ENCODE measurements at places on chromosomes 3 and 15. TPM values are rescaled to one million over a fixed set of nuclear protein-coding genes. Genes with fewer than 3 reads are reported as not detected.

DNA sequence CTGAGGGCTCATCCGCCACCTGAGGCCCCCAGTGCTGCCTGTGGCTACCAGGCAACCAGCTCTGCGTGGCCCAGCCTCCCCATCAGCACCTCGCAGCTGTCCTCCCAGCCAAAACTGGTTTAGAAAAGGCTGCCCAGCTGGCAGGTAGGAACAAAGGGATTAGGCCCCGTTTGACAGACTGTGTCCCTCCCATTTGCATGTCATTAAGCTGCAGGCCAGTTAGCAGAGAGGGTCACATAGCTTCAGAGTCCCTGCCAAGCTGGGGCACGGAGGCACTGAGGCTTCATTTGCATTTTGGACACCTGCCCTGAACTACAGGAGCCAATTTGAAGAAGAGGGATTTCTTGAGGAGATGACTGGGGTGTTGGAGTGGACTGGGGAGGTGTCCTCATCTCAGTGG, 177.9 kb downstream of the TLE3 start:
- no peak for DNase-seq

MAP6D1 gene
- polyA plus RNA-seq, result 0.57 TPM

GAP43 gene
- 0.30 TPM for polyA plus RNA-seq

GRCh38 chr3:21839176-21839575, 88.2 kb upstream of the ZNF385D start:
- DNase-seq, result no peak

ALPK3 gene
- 15.0 TPM for polyA plus RNA-seq

RAB6B gene
- 17.8 TPM for polyA plus RNA-seq

DNA sequence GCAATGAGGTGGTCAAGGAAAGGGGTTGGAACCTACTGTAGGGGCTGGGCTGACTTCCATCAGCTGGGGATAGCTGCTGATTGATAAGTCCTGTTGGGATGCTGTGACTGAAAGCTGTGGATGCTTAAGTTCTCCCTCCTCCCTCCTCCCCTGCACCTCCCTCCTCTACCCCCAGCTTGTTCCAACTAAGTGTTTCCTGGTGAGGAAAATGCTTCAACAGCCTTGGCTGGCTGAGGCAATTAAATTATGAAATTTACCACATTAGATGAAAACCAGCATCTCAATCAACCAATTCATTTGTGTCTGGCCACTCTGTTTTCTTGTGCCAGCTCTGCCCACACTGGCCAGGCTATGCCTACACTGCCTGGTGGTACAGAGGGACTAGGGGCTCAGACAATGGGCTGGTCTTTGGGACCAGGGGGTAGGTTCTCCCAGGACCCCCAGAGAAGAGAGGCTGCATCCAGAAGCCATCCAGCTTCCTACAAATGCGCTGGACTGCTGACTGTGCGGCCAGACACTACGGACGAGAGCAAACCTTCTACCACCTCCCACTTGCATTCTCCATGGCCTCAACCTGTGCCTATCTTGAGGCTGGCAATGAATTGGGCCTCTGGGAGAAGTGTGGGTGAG, 2.5 kb downstream of the KLHL25 start:
- DNase-seq, result no peak

ADPGK gene
- 57.7 TPM for polyA plus RNA-seq

DNA sequence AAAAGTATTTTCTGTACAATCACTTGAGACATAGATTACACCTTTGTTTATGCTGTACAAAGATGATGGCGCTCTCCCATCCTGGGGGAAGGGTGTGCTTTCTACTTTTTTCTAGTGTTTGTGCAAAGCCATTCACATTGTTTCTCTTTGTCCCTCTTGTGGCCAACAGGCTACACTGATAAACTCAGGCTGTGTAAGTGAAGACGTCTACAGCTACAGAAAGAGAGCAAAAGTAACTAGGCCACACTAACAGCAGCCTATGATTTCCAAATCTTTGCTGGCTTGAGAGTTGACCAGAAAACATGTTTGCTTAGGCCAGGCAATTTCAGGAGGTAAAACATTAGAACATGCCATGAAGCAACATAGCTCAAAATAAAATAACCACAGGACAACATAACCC, 75.1 kb downstream of the FOXB1 start:
- DNase-seq, result no peak

DNA sequence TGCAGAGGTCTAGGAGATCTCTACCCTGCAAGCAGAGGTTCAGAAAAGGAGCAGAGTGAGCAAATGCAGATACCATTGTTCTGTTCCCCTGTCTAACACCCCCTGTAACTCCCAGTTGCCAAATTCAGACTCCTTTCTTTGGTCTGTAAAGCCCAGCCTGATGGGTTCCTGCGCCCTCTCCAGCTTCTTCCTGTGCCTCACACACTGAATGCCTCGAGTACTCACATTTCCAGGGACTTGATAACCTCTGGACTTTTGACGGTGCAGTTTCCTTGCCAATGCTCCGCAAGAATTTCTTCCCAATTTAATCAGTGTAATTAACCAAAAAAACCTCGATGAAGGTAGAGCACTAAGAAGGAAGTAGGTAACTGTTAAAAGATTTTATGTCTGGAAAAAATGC, 19.3 kb downstream of the PDE8A start:
- DNase-seq, result no peak

- no peak for DNase-seq
These were observed 11.4 kb upstream of the HEG1 start for GRCh38 chr3:125067225-125067624.

DNA sequence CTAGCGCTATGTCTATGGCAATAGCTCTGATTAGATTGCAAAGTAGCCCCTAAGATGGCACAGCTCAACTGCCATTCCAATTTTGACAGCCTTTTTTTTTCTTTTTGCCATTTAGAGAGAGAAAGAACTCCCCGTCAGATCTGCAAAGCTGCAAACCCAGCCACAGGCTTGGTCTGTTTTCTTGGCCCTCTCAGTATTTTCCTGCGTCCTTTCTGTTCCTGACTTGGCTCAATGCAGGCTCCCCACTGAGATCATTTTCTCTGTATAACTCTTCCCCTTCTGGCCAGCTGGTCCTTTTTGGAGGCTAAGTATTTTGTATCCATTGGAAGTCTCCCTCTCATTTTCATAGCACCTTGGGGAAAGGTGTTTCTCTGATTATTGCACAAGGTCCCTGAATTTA, 386.7 kb downstream of the UNC13C start:
- no peak for DNase-seq

GRCh38 chr3:170211668-170212067, 10.6 kb upstream of the PRKCI start:
- DNase-seq, result no peak

DNA sequence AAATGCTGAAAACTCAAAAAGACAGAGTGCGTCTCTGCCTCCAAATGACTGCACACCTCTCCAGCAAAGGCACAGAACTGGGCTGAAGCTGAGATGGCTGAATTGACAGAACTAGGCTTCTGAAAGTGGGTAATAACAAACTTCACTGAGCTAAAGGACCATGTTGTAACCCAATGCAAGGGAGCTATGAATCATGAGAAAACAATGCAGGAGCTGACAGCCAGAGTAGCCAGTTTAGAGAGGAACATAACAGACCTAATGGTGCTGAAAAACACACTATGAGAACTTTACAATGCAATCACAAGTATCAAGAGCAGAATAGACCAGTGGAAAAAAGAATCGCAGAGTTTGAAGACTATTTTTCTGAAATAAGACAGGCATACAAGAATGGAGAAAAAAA, 10.1 kb upstream of the AVEN start:
- DNase-seq, result no peak

GRCh38 chr15:90388462-90389380, 679 bp downstream of the IQGAP1 start:
- DNase-seq, result no peak

DNA sequence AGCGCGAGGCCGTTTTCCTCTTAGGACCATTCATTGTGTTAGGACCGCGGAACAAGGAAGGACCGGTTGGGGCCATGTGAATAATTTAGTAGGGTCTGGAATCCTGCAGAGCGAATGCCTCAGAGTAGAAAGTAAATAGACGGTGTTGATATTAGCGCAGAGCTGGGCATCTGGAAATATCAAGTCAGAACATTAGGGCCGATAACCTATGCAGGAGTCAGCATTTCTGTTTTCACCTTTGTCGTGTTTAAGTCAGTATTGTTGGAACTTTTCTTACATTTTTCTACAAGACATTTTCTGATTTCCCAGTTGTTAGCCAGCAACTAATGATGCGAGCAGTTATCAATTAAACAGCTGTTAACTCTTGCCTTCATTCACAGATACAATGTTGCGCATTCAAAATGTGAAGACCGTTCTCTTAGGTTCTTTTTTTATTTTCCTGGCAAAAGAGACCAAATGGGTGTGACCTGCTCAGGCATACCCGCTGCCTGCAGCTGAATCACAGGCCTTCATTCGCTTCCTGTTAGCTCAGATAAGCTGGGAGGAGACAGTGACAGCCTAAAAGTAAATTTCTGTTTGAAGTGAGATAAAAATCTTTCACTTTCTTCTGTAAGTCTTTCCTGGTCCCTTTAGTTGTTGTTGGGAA, 966 bp upstream of the PKM start:
- DNase-seq, result no peak

GRCh38 chr3:131591394-131592014, 88.7 kb upstream of the MRPL3 start:
- no peak for DNase-seq

DNA sequence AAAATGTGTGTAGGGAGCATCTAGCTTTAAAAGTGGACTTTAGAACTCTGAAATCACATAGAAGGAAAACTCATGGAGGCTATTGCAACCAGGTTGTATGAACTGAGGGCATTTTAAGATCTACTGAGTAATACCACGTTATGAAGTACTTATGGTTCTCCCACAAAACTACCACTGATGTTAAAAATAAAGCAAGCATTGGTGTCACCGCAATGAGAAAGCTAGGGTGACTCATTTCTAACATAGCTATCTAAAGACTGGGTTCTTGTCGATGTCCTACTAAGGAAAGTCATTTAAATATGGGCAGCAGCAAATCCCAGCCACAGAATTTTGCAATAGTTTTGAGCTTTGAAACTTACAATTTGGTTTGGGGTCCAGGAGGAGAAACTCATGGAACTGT, 584.8 kb downstream of the DIPK2A start:
- no peak for DNase-seq

All from right renal pelvis (tissue), 4 donors.